ENCODE measurements at places on chromosomes 5 and 9. TPM values are rescaled to one million over a fixed set of nuclear protein-coding genes. Genes with fewer than 3 reads are reported as not detected.

NDUFAF2 gene
- total RNA-seq = 33.9 TPM

DHFR gene
- total RNA-seq = 15.6 TPM

LRRC19 gene
- not detected for total RNA-seq

GDA gene
- 0.05 TPM for total RNA-seq

PCDHB15 gene
- 4.6 TPM for total RNA-seq

DNA sequence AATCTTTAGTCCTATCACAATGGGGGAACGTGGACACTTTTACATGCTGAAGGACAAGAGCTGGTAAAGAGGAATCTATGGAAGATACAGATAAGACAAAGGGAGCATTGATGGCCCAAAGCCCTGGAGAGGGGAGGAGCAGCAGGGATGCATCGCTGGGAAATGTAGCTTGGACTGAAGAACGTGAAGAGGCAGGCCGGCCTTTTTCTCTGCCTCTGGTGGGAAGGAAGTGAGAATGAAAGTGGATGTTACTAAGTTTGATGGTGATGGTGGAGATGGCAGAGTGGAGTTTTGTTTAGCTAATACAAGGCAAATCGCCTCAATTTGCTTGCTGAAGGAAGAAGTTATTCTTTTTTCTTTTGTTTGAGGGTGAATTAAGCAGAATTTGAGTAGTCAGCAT is 124.6 kb upstream of the TAF11L2 start:
- no peak for DNase-seq

DNA sequence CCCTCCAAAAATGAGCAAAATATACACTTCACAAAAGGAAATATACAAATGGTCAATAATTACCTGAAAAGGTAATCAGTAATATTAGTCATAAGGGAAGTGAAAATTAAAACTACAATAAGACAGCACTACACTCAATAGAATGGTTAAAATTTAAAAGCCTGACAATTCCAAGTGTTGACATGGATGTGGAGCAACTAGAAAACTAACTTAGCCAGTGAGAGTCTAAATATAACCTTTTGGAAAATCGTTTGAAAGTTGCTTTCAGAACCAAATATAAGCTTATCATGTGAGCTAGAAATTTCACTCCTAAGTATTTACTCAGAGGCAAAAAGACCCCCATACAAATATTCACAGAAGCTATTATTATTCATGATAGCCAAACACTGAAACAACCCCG is 105.1 kb upstream of the MVB12B start:
- DNase-seq = no peak

DNA sequence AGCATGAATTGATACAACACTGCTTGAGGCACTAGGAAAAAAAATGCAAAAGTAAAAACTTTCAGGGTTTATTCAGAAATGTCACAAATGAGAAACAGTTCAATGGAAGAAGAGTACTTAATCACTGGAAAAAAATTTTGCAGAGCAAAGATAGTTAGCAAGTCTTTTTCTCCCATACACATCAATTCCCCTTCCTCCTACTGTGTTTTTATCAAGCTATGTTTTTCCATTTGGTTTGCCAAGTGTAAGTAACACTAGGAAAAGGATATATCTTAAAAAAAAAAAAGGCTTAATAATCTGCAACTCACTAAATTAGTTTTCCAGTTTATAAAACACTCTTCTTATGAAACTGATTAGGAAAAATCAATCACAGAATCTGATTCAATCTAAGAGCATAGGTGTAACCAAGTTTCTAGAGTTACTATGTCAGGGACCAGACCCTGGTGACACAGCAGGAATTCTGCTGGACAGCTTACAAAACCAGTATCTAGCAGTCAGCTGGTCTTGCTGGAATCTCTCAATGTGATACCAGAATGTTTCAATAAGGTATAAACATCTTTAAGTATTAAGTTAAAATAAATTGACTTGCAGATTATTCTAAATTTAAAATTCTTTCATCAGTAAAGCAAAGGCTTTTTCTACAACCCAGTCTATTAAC is 34.7 kb downstream of the RNF145 start:
- peak; percentile 30 for DNase-seq

DNA sequence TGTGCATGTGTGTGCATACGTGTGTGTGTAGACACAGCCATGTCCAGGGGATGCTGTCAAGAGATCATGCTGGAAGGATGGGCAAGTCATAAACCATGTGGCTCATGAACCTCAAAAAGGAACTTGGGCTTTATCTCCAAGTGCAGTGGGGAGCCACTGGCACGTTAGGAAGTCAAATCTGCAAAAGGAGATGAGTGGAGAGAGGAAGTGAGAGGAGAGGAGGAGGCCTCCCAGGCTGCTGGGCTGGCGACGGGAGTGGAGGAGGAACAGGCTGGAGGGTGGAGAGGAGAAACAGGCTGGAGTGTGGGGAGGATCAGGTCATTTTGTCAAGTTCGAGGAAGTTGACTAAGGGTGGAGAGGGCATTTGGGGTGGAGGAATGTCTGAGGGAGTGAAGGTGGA is 29.2 kb upstream of the TIFAB start:
- no peak for DNase-seq

- DNase-seq = peak; percentile 75
Measured at GRCh38 chr5:1521671-1522600, 1.8 kb downstream of the LPCAT1 start.

GRCh38 chr9:33884856-33885701 is 68.1 kb downstream of the UBE2R2 start:
- DNase-seq = peak; percentile 31

DNA sequence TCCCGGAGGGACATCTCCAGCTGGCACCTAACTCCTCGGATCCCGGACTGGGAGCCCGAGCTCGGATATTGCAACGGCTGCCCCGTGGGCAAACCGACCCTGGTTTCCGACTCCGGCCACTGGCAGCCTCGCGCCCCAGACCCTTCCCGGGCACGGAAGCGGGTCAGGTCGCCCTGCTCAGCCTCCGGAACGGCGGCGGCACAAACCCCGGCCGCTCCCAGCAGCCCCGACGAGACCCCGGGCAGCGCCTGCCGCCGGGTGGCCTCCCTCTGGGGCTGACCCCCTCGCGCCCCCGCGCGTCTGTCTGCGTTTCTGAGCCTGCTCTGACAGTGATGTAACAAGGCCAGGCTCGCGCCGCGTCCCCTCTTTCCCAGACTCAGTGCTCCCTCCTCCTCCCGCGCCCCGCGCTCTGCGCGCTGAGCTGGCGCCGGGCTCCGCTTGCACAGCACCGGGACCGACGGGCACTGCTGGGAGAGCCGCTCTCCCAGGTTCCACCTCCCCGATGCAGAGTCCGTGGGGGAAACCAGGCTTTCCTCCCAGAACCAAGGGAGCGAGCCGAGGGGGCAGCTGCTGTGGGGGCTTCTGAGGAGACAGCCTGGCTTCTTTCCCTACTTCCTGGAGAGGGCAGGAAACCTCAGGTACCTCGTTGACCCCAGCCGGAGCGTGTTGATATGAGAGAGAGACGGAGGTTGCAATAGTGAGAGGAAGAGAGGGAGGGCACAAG is at the start of gene TMEM215:
Gene TMEM215 (plus strand): TSS at position 373 of the 724 bp plus-strand sequence. CDS start 644 bp downstream, outside the sequence.
- no peak for DNase-seq

GRCh38 chr5:142978726-142979125 is 208.5 kb downstream of the ARHGAP26 start:
- no peak for DNase-seq

GRCh38 chr5:80268916-80269315 is 13.1 kb upstream of the SERINC5 start:
- no peak for DNase-seq

GRCh38 chr9:131668439-131669268 is 71.2 kb downstream of the RAPGEF1 start:
- peak; percentile 63 for DNase-seq

Data from myocyte (in vitro differentiated cells).